Upper lobe of left lung (tissue), 6 donors: ENCODE measurements at places on chromosomes 1 and 21.

DNA sequence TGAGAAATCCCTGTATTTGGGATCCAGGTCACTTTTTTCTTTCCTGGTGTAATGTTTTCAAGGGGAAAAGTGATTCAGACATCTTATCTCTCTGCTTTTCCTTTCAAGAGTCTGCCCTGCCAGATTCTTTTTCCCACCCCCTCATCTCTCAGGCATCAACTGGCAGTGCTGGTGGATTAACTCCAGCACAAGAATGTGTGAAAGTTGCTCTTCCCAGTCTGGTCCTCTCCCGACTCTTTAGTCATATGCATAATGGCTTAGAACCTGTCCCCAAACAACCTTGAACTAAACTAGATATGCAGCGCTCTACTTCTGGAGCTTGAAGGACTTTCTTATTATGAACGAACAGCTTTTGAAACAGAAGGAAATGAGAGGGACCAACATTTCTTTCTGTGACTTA, 88.5 kb downstream of the SLC44A5 start:
- DNase-seq: no peak

DNA sequence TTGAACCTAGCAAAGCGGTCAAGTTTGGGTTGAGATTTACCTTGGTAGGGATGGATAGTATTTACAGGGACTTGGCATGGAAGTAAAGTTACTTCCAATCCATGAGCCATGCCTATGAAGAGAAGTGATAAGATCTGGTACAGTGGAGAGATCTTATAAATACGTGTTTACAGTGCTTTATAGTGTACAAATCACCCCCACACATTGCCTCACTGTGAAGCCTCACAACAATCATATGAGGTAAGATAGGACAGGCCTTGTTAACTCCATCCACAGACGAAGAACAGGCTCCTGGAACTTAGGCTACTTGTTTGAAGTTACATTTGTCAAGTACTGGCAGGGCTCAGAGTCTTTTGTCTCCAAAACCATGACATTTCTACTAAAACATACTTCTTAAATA, 159.8 kb downstream of the PLPPR4 start:
- no peak for DNase-seq

DNA sequence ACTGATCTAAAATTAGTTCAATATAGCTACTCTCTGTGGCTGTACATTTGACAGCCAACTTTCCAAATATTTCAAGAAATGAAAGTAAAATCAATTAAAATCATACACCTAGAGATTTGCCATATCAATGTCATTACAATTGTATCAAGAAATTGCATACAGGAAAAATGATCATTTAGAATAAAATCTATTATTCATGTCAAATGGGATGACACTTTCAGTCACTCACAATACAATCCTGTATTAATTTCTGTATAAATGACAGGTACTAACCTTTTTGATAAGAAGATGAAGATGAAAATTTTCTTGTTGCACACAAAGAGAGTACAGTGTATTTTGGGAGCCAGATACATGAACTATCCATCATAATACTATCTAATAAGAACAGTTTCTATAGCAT, 1588.9 kb upstream of the PRMT6 start:
- no peak for DNase-seq

- DNase-seq: no peak
Measured at GRCh38 chr1:234505769-234506102, 26.8 kb upstream of the TARBP1 start.

- no peak for DNase-seq
Measured at GRCh38 chr21:40208948-40209345, 341.7 kb downstream of the PCP4 start.

DNA sequence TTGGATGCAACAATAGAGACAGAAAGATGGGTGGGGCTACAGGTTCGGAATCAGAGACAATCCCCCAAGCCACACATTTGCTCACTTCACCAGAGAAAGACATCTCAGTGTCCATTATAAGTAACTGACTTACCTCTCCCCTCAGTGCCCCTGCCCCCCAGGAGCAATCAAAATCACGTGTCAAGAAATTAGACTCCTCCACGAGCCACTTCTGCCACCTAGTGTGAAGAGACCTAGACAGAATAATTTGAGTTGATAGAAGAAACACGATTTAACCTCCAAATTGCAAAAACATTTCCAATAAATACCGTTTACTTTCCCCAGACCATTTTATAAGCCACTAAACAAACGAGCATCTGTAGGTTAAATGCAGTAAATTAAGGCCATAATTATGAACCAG, 123.2 kb downstream of the SLC30A10 start:
- no peak for DNase-seq

- no peak for DNase-seq
Measured at GRCh38 chr21:34092262-34092921, 19.0 kb downstream of the MRPS6 start.

DNA sequence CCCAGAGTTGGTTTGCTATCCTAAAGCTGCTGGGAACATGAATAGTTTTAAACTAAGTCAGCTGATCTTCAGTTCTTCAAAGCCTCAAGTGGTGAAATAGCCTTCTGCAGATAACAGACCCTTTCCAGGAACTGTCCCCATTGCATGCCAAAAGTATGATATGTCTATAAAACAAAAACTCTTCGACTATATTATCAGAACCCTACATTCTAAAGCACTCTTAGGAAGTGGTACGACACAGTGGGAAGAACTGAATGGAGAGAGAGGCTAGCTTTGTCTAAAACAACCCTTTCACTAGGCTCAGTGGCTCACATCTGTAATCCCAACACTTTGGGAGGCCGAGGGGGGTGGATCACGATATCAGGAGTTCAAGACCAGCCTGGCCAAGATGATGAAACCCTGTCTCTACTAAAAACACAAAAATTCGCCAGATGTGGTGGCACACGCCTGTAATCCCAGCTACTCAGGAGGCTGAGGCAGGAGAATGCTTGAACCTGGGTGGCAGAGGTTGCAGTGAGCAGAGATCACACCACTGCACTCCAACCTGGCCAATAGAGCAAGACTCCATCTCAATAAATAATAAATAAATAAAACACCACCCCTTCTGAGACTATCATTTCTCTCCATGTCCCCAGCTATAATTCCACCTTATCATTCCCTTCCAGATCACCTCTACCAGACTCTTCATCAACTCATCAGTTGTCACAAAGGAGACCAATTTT, 2.2 kb upstream of the FRRS1 start:
- no peak for DNase-seq

- DNase-seq: peak; percentile 35
Measured at GRCh38 chr1:77282866-77283539, 1.2 kb downstream of the AK5 start.

DNA sequence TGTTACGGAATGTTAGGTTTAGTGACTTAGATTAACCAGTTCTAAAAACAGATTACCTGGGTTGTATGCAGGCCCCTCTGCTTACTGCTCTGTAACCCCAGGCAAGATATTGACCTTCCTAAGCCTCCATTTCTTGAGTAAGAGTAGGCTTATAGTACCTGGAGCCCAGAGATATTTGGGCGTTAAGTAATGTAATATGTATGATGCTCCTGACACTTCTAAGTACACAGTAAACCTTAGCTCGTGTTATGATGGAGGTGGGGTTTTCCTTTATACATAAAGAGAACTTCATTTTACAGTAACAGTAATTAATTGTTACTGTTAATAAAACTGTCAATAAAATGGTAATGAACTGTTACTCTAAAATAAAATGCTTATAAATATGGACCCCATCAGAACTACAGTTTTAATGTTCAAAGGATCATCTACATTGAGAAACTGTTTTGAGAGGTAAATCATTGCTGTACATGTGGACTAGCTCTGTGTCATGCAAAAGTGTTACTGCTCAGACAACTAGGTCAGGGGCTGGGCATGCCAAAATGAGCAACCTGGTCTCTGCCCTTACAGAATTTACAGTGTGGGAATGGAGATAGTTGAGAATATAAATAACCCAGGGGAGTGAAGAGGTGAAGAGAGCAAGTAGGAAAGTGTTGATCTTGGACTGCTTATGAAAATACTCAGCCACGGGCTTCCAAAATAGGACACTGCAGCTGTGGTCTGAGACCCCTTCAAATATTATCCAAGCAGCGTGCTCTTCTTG, 26.6 kb downstream of the LRRC8C start:
- no peak for DNase-seq

DNA sequence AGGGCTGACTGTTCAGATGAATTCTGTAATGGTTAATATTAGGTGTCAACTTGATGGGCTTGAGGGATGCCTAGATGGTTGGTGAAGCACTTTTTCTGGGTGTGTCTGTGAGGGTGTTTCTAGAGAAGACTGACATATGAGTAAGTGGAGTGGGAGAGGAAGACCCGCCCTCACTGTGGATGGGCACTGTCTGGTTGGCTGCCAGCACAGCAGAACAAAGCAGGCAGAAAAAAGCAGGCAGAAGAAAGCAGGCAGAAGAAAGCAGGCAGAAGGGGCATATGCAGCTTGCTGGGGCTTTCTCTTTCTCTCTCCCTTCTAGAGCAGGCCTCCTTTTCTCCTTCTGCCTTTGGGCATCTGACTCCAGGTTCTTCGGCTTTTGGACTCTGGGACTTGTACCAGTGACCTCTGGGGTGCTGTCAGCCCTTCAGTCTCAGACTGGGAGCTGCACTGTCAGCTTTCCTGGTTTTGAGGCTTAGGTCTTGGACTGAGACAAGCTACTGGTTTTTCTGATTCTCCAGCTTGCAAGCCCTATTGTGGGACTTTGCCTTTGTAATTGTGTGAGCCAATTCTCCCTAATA, 42.9 kb upstream of the CD2 start:
- DNase-seq: no peak

DNA sequence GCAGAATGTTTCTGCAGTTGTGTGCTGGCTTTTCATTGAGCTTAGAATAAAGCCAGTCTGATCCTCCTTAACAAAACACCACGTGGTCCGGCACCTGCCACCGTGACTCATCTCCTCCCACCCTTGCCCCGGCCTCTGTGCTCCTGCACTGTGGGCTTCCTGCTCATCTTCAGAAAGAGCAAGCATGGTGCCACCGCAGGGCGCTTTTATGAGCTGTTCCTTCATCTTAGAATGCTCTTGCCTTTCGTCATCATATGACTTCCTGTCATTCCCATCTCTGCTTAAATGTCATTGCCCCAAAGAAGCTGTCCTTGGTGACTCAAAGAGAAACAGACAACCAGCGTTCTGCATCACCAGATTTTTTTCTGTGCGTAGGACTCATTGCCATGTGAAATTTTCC, 117.8 kb downstream of the HHAT start:
- no peak for DNase-seq

DNA sequence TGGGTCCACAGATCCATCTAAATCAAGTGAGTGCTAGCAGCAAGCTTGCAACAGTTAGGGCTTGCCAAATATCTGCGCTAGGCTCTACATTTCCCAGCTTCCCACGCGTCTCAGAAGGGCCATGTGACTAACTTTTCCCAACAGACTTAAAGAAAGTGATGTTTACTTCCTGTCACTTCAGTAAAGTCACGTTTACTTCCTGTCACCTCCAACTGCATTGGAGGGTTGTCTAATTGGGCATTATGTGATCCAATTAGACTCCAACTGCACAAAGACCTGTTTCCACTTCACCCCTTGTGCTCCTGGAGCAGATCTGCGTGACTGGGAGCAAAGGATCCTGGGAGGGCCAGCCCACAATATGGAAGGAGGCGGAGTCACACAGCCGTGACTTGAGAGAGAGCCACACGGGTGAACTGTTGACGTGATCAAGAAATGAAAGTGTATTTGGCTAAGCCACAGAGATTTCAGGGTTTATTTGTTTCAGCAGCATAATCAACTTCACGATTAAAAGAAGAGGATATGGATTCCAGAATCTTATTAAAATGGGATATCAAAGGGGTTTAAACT, 77.7 kb downstream of the CYYR1 start:
- DNase-seq: no peak

DNA sequence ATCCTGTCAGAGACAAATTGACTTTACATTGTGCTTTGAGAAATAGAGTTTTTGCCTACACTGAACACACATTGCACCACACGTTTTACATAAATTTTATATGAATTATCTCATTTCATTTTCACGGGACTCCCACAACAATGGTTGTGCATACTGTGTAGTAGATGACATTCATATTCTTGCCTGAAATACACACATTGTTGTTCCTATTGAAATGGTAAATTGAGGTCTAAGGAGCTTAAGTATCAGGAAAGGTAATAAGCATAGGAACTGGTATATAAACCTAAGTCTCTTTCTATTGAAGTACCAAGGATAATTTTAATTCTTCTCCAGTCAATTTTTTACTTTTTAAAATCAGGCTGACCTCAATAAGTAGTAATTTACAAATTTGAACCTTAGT, 473.7 kb upstream of the DEPDC1 start:
- DNase-seq: no peak

DNA sequence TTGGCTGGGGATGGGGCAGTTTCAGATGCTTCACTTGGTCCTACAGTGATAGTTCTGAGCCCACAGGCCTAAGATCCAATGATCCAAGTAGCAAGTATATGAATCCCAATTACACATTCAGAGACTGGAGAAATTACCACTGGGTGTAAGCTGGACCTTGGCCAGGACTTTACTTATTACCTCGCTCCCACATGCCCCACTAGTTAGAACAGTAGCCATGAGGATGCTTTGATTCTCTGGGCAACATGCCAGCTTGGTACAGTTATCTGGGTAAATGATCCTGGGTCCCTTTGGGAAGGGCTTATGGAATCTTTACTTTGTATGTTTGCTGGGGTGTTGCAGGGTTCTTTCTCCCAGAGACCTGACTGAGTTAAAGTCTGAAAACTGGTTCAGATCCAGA, 5.0 kb upstream of the FCAMR start:
- DNase-seq: no peak

- no peak for DNase-seq
Measured at GRCh38 chr1:81114191-81114590, 686.5 kb upstream of the ADGRL2 start.

DNA sequence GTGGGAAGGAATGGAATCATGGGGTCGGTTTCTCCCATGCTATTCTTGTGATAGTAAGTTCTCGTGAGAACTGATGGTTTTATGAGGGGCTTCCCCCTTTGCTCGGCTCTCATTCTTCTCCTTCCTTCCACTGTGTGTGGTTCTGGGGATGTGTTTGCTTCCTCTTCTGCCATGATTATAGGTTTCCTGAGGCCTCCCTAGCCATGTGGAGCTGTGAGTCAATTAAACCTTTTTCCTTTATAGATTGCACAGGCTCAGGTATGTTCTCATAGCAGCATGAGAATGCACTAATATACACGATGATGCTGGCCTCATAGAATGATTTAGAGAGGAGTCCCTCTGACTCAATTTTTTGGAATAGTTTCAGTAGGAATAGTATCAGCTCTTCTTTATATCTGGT, 195.4 kb upstream of the IVNS1ABP start:
- DNase-seq: no peak

DNA sequence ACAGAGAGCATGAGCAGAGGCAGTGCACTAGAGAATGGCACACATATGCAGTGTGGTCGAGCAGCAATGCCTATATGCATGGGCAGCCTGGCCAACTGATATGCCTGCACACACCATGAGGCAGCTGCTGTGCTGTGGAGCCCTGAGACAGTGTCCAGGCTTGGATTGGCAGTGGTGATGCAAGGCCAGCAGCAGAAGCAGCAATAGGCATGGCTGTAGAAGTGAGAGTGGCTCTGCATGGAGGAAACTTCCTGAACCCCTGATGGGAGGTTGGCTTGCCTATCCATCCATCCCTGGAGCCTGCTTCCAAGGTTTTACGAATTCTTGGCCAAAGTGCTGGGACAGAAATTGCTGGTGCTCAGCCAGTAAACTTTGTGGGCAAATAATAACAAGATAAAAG, 89.7 kb downstream of the DIRAS3 start:
- DNase-seq: no peak
